ENCODE measurements at places on chromosomes 6 and 20.

DNA sequence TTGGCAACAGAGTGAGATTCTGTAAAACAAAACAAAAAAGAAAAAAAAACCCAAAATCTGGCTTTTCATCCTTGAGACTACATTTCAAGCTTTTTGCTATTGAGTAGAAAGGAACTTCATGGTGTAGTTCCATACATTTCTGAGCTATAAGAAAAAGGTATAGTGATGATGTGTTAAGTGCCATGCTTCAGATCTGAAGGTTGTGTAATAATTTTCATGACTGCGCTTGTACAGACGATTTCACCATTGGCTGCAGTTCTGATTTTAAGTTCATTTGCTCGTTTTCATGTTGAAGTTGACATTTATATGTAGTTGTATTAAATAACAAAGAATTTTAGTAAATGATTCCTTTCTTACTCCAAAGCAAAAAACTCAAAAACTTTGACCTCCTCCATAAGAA is 247.6 kb downstream of the ARID1B start:
- DNase-seq, result no peak

- DNase-seq, result no peak
Measured at GRCh38 chr6:2560917-2561698, 189.6 kb downstream of the MYLK4 start.

DNA sequence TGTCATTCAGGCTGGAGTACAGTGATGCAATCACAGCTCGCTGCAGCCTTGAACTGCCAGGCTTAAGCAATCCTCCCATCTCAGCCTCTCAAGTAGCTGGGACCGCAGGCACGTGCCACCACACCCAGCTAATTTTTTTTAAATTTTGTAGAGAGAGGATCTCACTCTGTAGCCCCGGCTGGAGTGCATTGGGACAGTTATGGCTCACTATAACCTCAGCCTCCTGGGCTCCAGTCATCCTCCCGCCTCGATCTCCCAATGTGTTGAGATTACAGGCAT is 86.5 kb downstream of the SERAC1 start:
- no peak for DNase-seq

DNA sequence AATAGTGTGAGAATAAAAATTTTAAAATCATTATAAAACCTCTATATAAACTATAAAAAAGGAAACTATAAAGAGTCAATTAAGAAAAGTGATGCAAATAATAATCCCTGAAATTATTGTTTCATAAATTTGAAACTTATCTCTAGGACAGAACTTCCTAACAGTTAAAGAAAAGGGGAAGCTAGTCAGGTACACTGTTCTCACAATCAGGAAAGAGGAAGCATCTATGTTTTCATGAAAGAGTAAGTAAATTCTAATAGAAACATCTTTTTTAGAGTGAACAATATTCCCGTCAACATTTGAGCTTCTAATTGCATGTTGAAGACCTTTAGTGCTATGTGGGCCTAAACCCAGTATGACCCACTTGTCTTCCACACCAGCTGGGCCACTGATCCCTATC is 1.2 kb upstream of the ADGRF1 start:
- DNase-seq, result no peak

- DNase-seq, result no peak
Measured at GRCh38 chr6:150334790-150335783, 33.7 kb upstream of the IYD start.

DNA sequence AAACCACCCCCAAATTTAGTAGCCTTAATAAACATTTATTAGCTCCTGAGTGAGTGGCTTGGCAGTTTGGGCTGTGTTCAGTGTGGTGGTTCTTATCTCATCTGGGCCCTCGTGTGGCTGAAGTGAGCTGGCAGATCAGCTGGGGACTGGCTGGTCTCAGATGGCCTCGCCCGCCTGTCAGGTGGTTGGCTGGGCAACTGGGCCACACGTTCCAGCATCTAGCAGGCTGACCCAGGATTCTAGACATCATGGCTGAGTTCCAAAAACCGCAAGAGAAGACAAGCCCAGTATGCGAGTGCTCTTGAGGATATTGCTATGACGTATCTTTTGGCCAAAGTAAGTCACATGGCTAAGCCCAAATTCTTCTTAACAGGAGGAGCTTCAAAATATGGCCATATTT is 28.9 kb downstream of the EIF2S2 start:
- no peak for DNase-seq

DNA sequence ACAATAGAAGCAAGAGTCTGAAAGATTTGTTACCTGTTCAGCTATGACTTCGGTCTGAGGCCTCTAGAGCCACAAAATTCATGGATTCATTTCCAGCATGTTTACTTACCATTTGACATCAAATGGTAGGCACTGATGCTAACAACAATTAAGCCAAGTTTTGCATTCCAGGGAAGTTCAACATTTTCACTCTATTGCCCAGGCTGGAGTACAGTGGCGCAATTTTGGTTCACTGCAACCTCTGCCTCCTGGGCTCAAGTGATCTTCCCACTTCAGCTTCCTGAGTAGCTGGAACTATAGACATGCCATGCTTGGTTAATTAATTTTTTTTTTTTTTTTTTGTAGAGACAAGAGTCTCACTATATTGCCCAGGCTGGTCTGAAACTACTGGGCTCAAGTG is 114.1 kb upstream of the SGK1 start:
- no peak for DNase-seq

- DNase-seq, result peak; percentile 15
Measured at GRCh38 chr6:43297644-43298564, at the start of gene SLC22A7. Gene SLC22A7, plus strand, starts transcription at chr6:43298260. Its CDS starts 99 bp downstream, at chr6:43298359.

DNA sequence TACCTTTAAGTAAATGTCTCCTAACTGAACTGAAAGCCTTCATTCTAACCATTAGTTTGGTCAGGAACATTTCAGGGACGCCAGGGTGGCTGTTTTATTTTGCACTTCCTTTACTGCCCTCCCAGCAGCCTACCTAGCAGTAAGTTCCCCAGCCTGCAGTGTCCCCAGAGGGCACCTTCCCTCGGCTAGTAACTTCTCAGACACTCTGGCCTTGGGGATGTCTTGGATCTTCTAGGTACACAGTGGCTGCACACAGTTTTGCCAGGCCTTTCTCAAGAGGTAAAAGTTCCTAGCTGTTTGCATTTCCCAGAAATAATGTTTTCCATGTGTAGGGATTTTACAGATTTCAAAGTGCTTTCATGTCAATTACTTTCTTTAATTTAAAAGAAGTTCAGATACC is 378 bp upstream of the LAMA2 start:
- DNase-seq, result no peak

DNA sequence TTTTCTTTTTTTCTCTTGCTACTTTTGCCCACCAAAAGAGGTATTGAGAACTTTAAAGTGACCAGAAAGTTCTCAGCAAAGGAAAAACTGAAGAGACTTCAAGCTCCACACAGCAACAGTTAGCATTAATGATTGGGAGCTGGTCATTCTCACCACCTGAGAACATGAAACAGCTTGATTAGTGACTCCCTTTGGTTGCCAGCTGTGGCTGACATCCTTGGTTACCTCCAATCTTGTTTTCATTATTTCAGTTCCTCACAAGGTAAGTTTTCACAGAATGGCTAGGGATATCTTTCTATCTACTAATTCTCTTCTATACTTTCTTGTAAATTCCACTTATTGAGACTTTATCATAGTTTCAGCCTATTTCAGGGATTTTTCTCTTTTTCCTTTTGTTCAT is 427.9 kb downstream of the QKI start:
- no peak for DNase-seq

GRCh38 chr20:33915726-33916331 is 77.9 kb upstream of the RALY start:
- DNase-seq, result peak; percentile 65

- no peak for DNase-seq
Measured at GRCh38 chr6:38973178-38974057, 75.2 kb upstream of the GLP1R start.

- DNase-seq, result no peak
Measured at GRCh38 chr6:82995066-82995465, 70.6 kb downstream of the UBE3D start.

GRCh38 chr6:854406-855118 is 161.6 kb upstream of the EXOC2 start:
- DNase-seq, result no peak

DNA sequence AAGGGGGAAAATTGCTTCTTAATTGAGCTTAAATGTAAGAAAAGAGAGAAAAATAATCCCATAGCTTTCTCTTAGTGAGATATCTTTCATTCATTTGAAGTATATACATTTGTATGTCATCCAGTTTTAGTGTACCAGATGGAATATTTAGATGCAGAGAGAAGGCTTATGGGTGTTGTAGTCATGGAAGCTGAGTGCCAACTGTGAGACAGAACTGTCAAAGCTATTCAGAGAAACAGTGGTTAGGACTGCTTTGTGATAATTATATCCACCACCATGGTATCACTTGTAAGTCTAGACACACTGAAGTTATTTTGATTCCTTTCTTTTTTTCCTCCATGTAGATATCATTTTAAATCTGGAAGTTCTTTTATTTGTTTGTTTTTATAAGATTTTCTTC is 524.3 kb upstream of the EPHA7 start:
- DNase-seq, result no peak

GRCh38 chr6:169188475-169188874 is 65.2 kb downstream of the THBS2 start:
- no peak for DNase-seq

DNA sequence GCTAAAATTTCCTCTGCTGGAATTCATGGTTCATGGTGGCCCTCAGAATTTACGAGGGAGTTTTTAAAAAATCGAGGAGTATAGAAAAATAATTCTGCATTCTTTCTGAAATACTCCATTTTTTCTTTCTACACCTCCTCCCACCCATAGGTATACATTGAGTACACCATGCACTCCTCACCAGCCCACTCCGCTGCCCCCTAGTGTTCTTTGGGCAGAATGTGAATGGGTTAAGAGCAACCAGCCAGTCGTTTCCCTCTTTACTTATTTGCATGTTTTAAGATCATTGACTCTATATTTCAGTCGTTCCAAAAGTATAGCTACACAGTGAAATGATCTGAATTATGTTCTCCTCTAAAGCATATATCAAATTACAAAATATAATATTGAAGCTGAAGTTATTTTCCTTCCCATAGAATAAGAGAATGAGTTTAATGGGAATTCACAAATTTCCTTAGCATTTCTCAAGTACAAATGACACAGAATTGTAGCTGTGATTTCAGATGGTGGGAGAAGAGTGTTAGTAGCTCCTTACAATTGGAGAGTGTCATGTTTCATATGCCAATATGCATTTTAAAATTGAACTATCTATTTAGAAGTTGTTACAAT is 977.7 kb upstream of the SLC35B3 start:
- DNase-seq, result no peak

DNA sequence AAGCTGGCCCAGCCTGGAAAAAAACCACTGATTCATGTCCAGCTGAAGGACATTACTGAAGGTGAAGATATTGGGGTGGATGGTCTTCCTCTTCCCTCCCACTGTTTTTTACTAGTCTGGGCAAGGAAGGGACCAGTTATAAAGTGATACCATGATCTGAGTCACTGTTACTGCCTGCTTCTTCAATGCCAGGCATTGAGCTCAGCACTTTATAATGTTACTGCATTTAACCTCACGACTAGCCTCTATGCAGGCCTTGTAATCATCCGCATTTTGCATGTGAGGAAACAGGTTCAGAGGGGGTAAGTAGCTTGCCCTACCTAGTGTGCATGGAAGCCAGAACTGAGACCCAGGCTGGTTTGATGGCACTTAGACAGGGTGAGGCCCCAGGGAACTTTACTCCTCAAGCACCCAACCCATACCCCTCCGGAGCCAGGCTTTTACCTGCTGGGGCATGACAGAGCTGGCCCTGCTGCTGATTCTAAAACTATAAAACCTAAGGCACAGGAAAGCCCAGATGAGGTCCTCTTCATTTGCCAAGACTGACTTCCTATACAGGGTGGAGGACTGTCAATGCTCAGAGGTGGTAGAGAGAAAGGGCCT is 11.0 kb upstream of the KCNK5 start:
- DNase-seq, result no peak

- DNase-seq, result no peak
Measured at GRCh38 chr20:32319100-32319499, 39.0 kb upstream of the ASXL1 start.

Data from activated T-cell treated with anti-CD3 and anti-CD28 coated beads, Interleukin-2, amount 50 U/mL, for 1 hour (primary cell).